ENCODE measurements at places on chromosomes 3 and 15. TPM values are rescaled to one million over a fixed set of nuclear protein-coding genes. Genes with fewer than 3 reads are reported as not detected.

KNG1 gene
- not detected for total RNA-seq

SLC9C1 gene
- total RNA-seq: not detected

LSAMP gene
- 4.8 TPM for total RNA-seq

ADAMTS9 gene
- 168 TPM for total RNA-seq

WWTR1 gene
- 55.0 TPM for total RNA-seq

COL8A1 gene
- total RNA-seq: 6.9 TPM

IGDCC3 gene
- total RNA-seq: 41.9 TPM

DNA sequence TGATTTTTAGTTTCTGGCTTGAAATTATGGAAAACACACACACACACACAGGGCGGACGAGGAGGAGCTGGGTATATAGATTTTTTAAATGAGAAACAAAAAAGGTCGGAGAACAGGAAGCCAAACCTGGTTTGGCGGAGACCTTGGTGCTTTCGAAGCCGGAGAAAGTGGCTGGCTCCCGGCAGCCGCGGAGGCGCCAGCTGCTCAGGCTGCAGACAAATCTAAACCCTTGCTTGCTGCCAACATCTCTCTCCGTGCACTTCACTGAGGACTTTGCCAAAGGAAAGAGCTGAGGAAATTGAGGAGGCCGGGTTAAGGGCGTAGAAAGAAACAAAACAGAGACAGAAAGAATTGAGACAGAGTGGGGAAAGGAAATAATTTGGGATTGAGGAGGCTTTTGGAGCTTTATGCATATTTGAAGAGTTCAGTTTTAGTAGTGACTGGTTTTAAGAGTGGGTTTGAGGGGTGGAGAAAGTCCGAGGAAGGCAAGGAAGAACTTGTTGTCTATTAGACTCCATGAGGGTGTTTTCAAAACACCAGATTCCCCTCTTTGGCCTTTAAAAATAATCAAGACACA lies 2.2 kb downstream of the ZIC1 start:
- H3K27me3 ChIP-seq: peaks cover 100% of the 10 kb centered on the region
- peaks cover 4% of the 10 kb centered on the region for H3K4me1 ChIP-seq
- no peaks in the 10 kb centered on the region for H3K36me3 ChIP-seq
- no peak for DNase-seq
- no peak overlapping the region for H3K27ac ChIP-seq

DNA sequence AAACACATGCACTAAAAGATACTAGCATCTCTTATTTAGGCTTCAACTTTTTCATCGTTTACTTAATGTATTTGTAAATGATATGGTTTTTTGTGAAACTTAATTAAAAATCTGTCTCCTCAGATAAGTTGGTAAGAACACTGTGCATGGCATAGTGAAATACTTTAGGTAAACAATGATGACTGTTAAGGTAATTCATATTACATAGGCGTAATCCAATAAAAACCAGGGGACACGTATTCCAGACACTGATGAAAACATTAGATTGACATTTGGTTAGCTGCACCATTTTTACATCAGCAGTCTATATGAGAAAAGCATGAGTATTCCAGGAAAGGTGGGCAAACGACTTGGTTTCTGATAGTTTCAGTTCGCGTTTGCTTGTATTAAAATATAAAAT lies 170.0 kb downstream of the MBNL1 start:
- H3K36me3 ChIP-seq: no peaks in the 10 kb centered on the region
- H3K4me3 ChIP-seq: no peak overlapping the region
- no peak overlapping the region for H3K27ac ChIP-seq
- no peaks in the 10 kb centered on the region for H3K27me3 ChIP-seq
- DNase-seq: no peak
- peaks cover 29% of the 10 kb centered on the region for H3K4me1 ChIP-seq

DNA sequence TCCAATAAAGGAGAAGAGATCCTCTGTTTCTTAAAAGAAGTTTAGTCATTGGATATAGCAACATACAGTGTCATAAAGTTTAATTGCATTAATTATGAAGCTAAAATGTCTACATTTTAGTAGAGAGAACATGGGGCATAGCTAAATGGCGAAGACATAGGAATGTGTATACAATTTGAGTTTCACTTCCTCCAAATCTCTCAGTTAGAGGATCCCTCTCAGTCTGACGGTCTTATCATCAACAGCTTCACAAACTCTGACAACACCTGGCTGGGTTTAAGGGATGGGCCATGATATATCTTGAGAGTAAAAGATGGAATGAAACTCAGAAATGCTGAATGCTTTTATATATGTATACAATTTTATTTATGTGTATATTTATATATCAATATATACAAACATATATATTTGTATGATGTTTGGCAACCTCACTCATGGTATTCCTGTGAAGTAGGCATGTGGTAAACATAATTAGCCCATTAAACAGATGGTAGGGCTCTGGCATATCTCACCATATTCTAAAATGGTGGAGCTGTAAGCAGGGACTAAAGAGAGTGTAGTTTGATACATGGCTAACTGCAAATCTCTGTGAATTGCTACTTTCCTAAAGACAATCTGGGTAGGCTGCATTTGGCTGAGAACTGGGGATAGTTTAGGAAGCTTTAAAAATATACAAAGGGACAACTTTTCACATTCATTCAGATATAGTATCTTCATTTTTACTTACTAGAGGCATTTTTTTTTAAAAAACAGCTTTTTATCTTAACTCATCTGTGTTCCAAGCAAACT lies 111.6 kb downstream of the TIGIT start:
- peak overlapping the region; percentile 42 for H3K27ac ChIP-seq
- no peaks in the 10 kb centered on the region for H3K36me3 ChIP-seq
- H3K27me3 ChIP-seq: no peaks in the 10 kb centered on the region
- no peak overlapping the region for H3K4me3 ChIP-seq

GRCh38 chr3:31704591-31705179 lies 172.0 kb downstream of the STT3B start:
- no peaks in the 10 kb centered on the region for H3K27me3 ChIP-seq
- H3K4me1 ChIP-seq: peaks cover 3% of the 10 kb centered on the region
- H3K36me3 ChIP-seq: no peaks in the 10 kb centered on the region
- no peak for DNase-seq
- no peak overlapping the region for H3K27ac ChIP-seq

- H3K36me3 ChIP-seq: no peaks in the 10 kb centered on the region
- no peak overlapping the region for H3K4me3 ChIP-seq
- no peak for DNase-seq
- H3K4me1 ChIP-seq: no peaks in the 10 kb centered on the region
- no peaks in the 10 kb centered on the region for H3K27me3 ChIP-seq
Observed at GRCh38 chr3:7112523-7113056, 251.7 kb downstream of the GRM7 start.

- no peaks in the 10 kb centered on the region for H3K36me3 ChIP-seq
- no peak for DNase-seq
- H3K4me1 ChIP-seq: no peaks in the 10 kb centered on the region
Observed at GRCh38 chr3:46235425-46235824, 6.8 kb upstream of the CCR3 start.

- DNase-seq: no peak
- H3K36me3 ChIP-seq: no peaks in the 10 kb centered on the region
- no peaks in the 10 kb centered on the region for H3K4me1 ChIP-seq
- no peaks in the 10 kb centered on the region for H3K27me3 ChIP-seq
- H3K27ac ChIP-seq: no peak overlapping the region
Observed at GRCh38 chr3:179318876-179319275, 4.0 kb upstream of the ZNF639 start.

DNA sequence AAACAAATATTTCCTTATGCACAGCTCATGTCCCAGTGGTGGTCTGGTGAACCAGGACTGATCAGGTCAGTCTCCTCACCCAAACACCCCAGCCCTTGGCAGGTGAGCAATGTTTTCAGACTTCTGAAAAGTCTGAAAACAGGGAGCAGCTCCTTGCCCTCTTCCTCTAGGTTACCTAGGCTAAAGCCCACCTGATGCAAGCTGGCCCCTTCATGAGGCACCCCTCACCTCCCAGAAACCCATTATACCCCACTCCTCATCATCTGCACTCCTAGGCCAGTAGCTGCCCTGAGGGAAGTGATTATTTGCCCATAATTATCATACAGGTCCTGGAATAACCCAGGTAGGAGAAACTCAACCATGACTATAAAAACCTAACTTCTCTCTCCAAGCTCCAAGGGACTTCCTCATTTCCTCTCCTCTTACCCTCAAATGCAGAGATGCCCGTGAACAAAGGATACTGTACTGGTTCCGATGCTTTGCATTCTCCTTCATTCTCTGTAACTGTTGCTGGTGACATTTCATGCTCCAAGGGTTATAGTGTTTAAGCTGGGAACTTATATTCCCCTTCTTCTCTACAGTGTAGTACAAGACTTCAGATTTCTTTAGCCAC lies 5.2 kb upstream of the NCKIPSD start:
- peaks cover 70% of the 10 kb centered on the region for H3K36me3 ChIP-seq
- H3K27ac ChIP-seq: no peak overlapping the region
- H3K4me3 ChIP-seq: no peak overlapping the region

DNA sequence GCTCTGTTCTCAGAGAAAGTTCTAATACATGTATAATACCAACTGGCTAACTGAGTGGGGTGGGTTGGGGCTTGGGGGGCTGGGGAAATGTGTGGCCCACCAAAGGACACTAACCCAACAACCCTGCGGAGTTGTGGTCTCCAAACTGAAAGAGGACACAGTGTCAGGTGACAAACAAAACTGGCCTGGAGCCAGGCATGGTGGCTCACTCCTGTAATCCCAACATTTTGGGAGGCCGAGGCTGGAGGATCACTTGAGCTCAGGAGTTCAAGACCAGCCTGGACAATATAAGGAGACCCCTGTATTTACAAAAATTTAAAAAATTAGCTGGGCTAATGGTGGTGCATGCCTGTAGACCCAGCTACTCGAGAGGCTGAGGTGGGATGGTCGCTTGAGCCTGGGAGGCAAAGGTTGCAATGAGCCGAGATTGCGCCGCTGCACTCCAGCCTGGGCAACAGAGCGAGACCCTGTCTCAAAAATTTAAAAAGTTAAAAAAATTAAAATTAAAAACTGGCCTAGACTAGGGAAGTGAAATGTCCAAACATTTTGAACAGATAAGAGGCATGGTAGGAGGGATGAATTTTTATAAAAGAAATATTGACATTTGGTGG lies 31.7 kb upstream of the SRP14 start:
- no peaks in the 10 kb centered on the region for H3K36me3 ChIP-seq
- H3K4me1 ChIP-seq: peaks cover 14% of the 10 kb centered on the region
- DNase-seq: no peak

DNA sequence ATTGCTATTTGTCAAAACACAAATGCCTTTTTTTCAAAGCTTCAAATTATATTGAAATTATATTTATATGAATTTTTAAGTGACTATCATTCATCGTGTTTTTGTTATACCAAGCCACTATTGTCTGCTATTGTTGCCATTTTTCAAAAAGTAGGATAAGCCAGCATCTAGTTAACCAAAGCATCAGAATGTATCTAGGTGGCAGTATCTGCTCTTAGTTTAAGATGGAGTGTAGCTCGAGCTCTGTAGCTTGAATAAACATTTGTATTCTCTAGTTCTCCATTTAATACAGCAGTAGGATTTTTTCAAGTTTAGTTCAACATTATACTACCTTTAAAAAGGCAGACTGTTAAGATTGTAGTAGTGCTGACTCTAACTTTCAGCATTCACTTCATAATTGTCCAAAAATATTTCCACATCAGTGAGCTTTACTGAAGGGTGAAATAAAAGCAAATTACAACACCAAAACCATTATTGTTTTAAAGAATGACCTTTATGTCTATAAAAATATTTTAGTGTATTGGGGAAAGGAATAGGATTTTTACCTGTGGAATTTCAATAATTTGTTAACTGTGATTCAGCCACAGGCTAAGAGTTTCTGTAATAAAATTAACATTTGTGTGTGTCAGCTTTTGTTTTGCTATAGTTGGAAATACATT lies 19.6 kb upstream of the C15orf61 start:
- H3K4me3 ChIP-seq: no peak overlapping the region
- DNase-seq: peak; percentile 55
- H3K4me1 ChIP-seq: no peaks in the 10 kb centered on the region
- no peak overlapping the region for H3K27ac ChIP-seq

- DNase-seq: no peak
- H3K4me3 ChIP-seq: no peak overlapping the region
- no peaks in the 10 kb centered on the region for H3K36me3 ChIP-seq
- no peak overlapping the region for H3K27ac ChIP-seq
Observed at GRCh38 chr3:152279479-152279878, 10.8 kb downstream of the MBNL1 start.

- no peaks in the 10 kb centered on the region for H3K36me3 ChIP-seq
- no peak for DNase-seq
- H3K4me1 ChIP-seq: no peaks in the 10 kb centered on the region
- no peak overlapping the region for H3K4me3 ChIP-seq
Observed at GRCh38 chr3:6120786-6121185, 740.1 kb upstream of the GRM7 start.

- no peak overlapping the region for H3K4me3 ChIP-seq
- no peak for DNase-seq
- no peak overlapping the region for H3K27ac ChIP-seq
Observed at GRCh38 chr3:98026425-98027084, 8.6 kb downstream of the GABRR3 start.

DNA sequence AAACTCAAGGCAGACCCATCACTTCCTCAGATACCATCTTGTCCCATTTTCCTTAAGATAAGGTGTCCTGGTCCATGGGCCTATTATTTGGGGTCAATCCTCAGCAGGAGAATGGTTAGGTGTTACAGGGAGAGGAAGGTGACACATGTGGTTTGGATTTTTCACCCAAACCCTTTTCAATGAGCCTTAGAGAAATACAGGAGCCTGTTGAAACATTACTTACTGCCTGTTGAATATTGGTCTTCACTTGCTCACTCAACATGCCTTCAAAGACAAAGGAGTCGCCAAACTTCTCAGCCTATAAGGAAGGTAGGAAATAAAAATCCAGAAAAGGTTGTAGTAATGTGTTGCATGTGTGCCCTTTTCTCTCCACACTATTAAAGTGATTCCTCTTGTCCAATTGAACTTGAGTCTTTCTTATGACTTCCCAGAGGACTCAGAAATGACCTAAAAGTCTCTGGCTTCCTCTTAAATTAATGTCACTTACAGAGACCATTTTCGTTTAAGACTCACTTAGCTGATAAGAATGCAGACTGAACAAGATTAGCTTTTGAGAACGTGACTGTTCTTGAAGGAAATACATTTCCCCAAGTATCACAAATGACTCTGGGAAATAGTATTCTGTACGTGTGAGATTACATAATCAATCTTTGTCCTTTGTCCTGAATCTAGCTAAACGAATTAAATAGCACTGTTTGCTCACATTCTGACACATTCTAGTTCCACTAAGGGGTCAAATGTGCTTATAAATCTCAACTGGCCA lies 17.8 kb downstream of the SUMF1 start:
- H3K4me1 ChIP-seq: peaks cover 10% of the 10 kb centered on the region
- no peak for DNase-seq
- H3K4me3 ChIP-seq: no peak overlapping the region
- no peak overlapping the region for H3K27ac ChIP-seq
- H3K36me3 ChIP-seq: no peaks in the 10 kb centered on the region
- H3K27me3 ChIP-seq: no peaks in the 10 kb centered on the region

DNA sequence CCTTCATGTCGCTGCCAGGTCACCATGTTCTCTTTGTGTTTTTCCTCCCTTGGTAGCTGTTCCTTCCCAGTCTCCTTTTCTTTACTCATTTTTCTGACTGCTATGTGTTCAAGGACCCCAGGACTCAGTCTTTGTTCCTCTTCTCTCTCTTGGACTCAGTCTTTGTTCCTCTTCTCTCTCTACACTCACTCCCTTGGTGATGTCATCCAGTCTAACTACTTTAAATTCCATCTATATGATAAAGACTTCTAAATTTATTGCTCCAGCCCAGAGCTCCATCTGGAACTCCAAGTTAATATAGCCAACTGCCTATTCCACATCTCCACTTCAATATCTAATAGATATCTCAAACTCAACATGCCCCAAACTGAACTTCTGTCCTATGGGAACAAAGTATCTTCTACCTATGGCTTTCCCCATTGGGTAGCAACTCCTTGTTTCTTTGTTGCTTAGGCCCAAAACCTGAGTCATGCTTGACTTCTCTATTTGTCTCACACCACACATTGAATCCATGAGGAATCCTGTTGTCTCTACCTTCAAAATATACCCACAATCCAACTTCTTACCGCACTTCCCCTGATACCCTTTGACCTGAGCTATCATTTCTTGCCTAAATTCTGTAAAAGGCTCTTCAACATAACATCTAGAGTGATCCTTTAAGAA lies 4.9 kb upstream of the DYNC1LI1 start:
- H3K36me3 ChIP-seq: no peaks in the 10 kb centered on the region
